SJSA1 (cell line): ENCODE measurements at places on chromosomes 2 and 18. TPM values are rescaled to one million over a fixed set of nuclear protein-coding genes. Genes with fewer than 3 reads are reported as not detected.

The SPRED2 gene
- 4.9 and 6.1 TPM in 2 replicates for total RNA-seq

The NEB gene
- 0.03 TPM in 1 of 2 replicates, not detected in the other for total RNA-seq

The KCNK3 gene
- not detected in 2 replicates for total RNA-seq

The SRD5A2 gene
- not detected in 2 replicates for total RNA-seq

The ARHGAP25 gene
- not detected in 2 replicates for total RNA-seq

The CABLES1 gene
- total RNA-seq, result 3.2 and 5.1 TPM in 2 replicates

The PLGLB1 gene
- total RNA-seq, result 0.56 TPM in 1 of 2 replicates, not detected in the other

The BABAM2 gene
- 18.7 and 24.6 TPM in 2 replicates for total RNA-seq

The MERTK gene
- total RNA-seq, result not detected in 2 replicates

DNA sequence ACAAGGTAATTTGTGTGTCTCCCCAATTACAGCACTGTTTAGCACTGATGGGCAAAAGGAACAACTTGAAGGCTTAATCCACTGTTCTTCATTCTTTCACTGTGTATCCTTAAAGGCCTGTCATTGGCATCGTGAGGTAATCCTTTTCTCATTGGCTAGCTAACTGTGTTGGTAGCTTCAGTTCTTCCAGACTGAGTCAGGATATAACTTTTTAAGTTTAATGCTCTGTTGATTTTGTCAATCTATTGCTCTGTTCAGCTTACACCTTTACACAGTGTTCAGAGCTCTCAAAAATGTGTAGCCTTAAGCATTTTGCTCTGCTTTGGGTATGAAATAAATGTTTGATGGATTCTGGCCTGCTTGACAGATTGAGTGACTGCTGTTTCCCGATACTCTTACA is 148.2 kb downstream of the KIAA1328 start:
- no peaks in the 10 kb centered on the region for H3K4me1 ChIP-seq
- no peaks in the 10 kb centered on the region for H3K36me3 ChIP-seq
- H3K27ac ChIP-seq, result no peak overlapping the region
- no peak overlapping the region for H3K4me3 ChIP-seq
- no peaks in the 10 kb centered on the region for H3K27me3 ChIP-seq

DNA sequence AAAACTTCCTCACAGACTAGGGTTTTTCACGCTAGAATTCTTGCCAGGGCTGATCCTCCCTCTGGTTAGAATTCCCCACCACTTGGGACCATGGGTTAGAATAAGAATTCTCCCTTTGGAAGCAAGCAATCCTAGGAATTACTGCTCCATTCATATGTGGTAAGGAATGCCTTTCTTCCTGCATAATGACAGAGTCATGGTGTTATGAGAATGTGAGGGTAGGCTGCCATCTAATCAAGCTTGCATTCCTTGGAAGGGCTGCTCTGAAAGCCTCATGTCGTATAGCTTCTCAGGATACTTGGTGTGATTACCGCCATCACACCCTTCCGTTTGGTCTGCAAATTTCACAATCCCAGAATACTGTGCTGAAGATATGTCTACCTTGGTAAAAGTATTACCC is 1282.4 kb upstream of the PIK3C3 start:
- H3K4me1 ChIP-seq, result no peaks in the 10 kb centered on the region
- H3K27me3 ChIP-seq, result no peaks in the 10 kb centered on the region
- H3K4me3 ChIP-seq, result no peak overlapping the region
- H3K27ac ChIP-seq, result no peak overlapping the region
- DNase-seq, result no peak
- no peaks in the 10 kb centered on the region for H3K36me3 ChIP-seq

DNA sequence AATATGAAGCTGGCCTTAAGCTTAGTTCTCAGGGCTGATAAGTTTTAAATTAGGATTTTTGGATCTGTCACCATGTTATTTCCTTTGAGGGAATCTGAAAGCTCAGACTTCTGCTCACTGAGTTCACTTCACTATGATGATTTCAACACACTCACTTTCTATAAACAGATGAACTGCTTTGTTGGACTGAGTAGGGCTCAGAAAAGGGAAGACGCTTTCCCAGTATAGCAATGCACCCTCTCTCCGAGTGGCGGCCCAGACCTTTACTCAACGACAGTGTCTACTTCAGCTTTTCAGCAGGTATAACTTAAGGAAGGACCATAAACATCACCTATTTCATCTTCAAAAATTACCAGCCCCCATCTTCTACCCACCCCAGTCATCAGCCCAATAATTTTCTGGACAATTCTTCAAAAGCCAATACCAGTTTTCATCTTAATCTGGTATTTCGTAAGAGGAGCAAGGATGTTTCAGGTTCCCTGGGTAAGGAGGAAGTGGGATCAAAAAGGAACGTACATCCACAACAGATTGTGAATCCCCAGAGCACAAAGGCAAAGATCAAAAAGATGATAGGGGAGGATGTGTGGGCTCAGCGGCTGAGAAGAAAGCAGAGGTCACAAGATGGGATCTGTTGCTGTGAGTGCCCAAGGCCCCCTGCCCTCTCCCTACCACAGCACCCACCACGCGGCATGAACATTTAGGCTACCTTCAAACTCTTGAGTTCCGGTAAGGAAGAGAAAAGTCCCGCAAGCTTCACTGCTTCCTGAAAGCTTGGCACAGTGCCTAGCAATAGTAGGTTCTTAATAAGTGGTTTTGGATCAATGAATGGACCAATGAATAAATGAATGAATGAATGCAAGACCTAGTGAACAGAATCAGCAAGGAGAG is 41.9 kb downstream of the LPIN2 start:
- H3K27me3 ChIP-seq, result no peaks in the 10 kb centered on the region
- no peaks in the 10 kb centered on the region; the same call in 1 of the 2 replicates for H3K36me3 ChIP-seq
- H3K4me1 ChIP-seq, result peaks cover 11% of the 10 kb centered on the region; the same call in 1 of the 2 replicates
- H3K27ac ChIP-seq, result no peak overlapping the region
- H3K4me3 ChIP-seq, result no peak overlapping the region
- no peak for DNase-seq

- H3K27me3 ChIP-seq, result peaks cover 4% of the 10 kb centered on the region; the same call in 1 of the 2 replicates
- H3K4me1 ChIP-seq, result peaks cover 12% of the 10 kb centered on the region
- H3K4me3 ChIP-seq, result no peak overlapping the region
- H3K27ac ChIP-seq, result no peak overlapping the region
- no peaks in the 10 kb centered on the region for H3K36me3 ChIP-seq
Measured at GRCh38 chr2:240453461-240454105, 18.1 kb downstream of the GPC1 start.

- no peaks in the 10 kb centered on the region for H3K27me3 ChIP-seq
- no peak overlapping the region for H3K27ac ChIP-seq
- DNase-seq, result no peak
- H3K36me3 ChIP-seq, result no peaks in the 10 kb centered on the region
Measured at GRCh38 chr18:42707080-42707479, 408.4 kb downstream of the RIT2 start.

- peaks cover 19% of the 10 kb centered on the region for H3K4me1 ChIP-seq
- no peak overlapping the region for H3K27ac ChIP-seq
- no peak for DNase-seq
- no peak overlapping the region for H3K4me3 ChIP-seq
Measured at GRCh38 chr2:23478933-23479683, 94.1 kb downstream of the KLHL29 start.

DNA sequence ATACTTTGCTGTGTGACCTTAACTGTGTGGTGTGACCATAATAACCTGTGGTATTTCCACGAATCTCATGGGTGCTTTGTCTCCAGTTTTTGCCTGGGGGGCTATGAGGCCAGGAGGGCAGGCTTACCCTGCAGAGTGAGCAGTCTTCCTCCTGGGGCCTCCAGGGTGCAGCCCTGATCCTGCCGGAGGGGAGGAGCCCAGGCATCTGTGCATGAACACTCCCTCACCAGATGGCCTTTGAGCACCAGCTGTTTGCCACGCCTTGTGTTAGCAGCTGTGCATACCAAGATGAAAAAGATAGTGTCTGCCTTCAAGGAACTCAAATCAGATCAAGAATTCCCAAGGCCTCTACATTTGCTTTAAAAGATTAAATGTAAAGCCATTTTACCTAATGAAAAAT is 75.0 kb upstream of the RBM44 start:
- peaks cover 35% of the 10 kb centered on the region for H3K4me1 ChIP-seq
- no peak overlapping the region for H3K4me3 ChIP-seq

DNA sequence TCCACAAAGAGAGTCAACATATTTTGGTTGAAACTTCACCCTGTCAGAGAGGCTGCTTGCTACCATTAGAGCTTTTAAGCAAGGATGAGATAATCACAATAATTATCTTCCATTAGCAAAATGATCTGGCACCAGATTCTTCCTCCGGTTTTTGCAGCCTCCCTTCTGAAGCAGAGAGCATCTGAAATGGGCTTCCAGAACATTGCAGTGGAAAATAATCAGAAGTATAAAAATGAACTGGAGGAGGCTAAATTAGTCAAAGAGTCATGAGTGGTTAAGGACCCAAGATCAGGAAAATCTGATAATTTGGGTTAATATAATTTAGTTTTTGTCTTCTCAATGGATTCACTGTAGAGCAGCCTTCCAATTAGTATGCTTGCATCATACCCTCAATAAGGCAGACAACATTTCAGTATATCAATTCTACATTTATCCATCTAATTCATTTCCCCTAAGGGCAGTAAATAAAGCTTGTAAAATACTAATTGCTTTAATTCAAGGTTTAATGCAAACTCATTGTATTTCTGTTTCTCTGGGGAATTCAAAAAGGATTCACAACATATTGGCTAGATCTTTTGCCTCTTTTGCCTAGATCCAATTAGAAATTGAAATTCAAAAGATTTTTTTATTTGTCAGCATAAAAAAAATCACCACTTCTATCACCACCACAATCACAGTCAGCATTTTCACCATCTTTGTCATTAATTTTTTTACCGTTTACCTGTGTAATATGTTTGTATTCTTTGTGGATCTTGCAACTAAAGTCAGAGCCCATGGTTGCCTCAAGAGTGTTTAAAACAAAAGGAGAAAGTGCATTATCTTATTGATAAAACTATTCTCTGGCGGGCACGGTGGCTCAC is 537.2 kb upstream of the DCC start:
- no peak overlapping the region for H3K27ac ChIP-seq
- H3K4me3 ChIP-seq, result no peak overlapping the region
- DNase-seq, result no peak
- H3K4me1 ChIP-seq, result no peaks in the 10 kb centered on the region
- no peaks in the 10 kb centered on the region for H3K27me3 ChIP-seq
- H3K36me3 ChIP-seq, result no peaks in the 10 kb centered on the region

GRCh38 chr2:182933629-182934028 is 67.2 kb upstream of the FRZB start:
- no peak for DNase-seq
- H3K36me3 ChIP-seq, result peaks cover 51% of the 10 kb centered on the region
- H3K27me3 ChIP-seq, result no peaks in the 10 kb centered on the region

DNA sequence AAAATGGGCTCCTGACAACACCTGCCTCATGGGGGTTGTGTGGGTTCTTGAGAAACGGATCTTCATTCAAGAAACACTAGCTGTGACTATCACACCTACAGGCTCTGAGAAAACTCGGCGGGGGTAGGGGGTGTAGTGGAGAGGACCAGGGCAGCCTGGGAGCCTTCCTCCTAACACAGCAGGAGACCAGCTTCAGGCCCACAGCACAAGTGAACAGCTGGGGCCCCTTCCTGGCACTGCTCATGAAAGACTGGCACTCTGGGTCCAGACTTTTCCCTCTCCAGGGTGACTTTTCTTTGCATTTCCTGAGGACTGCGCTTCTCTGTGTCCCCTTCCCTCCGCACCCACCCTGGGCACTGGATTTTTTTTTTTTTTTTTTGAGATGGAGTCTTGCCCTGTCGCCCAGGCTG is 7.2 kb upstream of the SEMA4C start:
- DNase-seq, result no peak
- no peak overlapping the region for H3K27ac ChIP-seq
- H3K36me3 ChIP-seq, result no peaks in the 10 kb centered on the region

GRCh38 chr18:26821181-26821580 is 44.3 kb downstream of the AQP4 start:
- DNase-seq, result no peak
- no peak overlapping the region for H3K4me3 ChIP-seq
- H3K4me1 ChIP-seq, result no peaks in the 10 kb centered on the region
- H3K27me3 ChIP-seq, result no peaks in the 10 kb centered on the region; the same call in 1 of the 2 replicates
- no peak overlapping the region for H3K27ac ChIP-seq
- no peaks in the 10 kb centered on the region for H3K36me3 ChIP-seq

DNA sequence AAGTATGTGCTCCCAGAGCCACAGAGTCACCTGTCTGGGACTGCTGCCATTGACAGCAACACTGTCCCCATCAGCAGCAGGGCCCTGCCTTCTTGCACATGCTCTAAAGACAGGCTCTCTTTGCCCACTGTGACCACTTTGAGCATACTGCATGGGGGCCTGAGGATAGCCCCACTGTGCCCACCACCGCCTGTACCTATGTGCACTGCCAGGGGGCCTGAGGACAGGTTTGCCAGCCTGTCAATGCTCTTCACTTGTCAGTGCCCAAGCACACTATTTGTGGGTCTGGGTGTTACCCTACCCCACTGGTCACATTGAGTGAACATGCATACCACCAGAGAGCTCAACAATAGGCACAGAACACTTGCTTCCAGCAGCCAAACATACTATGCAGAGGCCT is 1137.0 kb upstream of the FANCL start:
- no peak for DNase-seq
- H3K36me3 ChIP-seq, result no peaks in the 10 kb centered on the region
- H3K4me1 ChIP-seq, result no peaks in the 10 kb centered on the region
- H3K27ac ChIP-seq, result no peak overlapping the region
- H3K4me3 ChIP-seq, result no peak overlapping the region

DNA sequence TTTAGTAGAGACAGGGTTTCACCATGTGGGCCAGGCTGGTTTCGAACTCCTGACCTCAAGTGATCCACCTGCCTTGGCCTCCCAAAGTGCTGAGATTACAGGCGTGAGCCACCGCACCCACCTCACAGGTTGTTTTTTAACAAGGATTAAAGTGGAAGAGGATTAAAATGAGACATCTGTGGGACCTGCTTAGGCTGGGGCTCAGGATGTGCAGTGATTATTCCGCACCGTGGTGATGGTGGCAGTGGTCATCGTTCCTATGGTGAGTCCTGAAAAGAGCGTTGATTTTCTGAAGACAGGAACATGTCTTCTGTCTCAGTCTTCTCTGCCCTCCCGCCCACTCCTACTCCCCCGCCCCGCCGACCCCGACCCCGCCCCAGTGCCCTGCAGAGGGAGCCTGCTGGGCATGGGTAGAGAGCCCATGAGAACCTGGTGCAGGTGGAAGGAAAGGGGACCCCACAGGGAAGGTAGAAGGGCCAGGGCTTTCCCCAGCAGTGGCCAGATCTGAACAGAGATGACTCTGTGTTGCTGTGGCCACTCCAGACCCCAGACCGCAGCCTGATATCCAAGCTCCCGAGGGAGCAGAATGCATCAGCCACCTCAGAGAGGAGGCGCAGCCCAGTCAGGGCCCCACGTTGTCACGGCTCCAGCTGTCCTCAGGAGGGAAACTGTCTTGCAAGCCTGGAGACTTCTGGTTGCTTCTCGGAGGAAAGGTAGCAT is 34.5 kb upstream of the FOSL2 start:
- peak overlapping the region; percentile 63 for H3K27ac ChIP-seq
- no peaks in the 10 kb centered on the region for H3K27me3 ChIP-seq
- no peaks in the 10 kb centered on the region for H3K36me3 ChIP-seq
- DNase-seq, result no peak

- no peak for DNase-seq
- no peaks in the 10 kb centered on the region for H3K27me3 ChIP-seq
- H3K27ac ChIP-seq, result no peak overlapping the region
- H3K4me1 ChIP-seq, result no peaks in the 10 kb centered on the region
- H3K36me3 ChIP-seq, result no peaks in the 10 kb centered on the region
- H3K4me3 ChIP-seq, result no peak overlapping the region
Measured at GRCh38 chr18:11488175-11488574, 121.2 kb upstream of the SLC35G4 start.
